Effector memory CD4-positive, alpha-beta T cell (primary cell): ENCODE measurements at places on chromosomes 12 and 14.

DNA sequence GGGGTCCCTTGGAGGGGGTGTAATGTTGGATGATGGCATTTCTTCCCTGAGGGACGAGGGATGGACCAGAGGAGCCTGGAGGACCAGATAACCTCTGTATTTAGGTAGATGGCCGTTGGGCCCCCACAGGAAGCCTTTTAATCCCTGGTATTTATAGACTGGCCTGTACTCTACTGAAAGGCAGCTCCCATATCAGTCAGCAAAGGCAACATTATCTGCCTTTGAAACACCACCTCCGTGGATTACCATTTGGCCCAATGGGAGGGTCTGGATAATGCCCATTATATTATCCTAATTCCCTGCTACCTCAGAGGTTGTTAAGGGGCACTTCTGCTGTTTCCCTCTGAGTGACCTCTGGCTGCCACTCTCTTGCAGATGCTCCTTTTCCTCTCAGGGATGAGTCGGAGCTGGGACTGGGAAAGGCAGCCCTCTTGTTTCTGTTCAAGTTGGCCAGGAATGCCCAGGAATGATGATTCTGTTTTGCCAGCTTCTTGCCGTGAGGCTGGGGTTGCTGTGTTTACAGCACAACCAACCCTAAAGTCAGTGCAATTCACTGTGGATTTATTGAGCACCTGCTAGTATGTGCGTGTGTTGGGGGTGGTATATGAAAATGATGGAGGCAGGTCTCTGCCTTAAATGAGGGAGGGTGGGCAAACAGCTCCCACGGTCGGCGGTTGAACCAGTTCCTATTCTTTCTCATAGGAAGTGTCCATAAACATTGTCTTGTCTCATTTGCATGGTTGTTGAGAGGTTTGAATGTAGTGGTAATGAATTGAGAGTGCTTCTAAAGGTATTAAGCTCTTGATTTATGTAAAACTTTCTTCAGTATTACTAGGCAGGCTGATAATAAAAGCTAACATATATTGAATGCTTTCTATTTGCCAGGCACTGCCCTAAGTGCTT is 18.1 kb downstream of the SUSD6 start:
- DNase-seq = no peak

DNA sequence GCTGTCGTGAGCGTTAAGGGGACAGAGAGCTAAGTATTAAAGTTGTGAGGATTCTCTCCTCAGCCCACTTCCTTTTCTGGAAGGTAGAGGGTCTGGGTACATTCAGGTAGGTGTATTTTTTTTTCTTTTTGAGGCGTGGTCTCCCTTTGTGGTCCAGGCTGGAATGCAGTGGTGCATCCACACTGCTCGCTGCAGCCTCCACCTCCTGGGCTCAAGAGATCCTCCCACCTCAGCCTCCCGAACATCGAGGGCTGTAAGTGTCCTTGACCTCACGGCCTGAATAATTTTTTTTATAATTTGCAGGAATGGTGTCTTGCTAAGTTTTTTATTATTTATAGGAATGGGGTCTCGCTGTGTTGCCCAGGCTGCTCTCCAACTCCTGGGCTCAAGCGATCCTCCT is 1.4 kb downstream of the PUS1 start:
- no peak for DNase-seq

DNA sequence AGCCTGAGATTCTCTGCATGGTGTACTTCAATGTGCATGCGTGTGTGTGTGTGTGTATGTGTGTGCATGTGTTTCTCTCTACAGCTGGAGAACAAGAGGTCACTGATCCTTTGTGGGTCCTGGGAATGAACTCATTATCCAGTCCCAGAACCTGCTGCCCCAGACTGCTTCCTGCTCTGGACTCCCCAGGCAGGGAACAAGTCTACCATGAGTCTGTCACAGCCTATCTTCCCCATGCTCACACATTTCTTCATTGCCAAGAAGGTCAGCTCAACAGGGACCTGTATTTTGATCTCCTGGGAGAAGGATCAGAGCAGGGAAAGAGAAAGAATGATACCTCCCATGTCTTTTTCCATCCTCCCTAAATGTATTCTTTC is 2.9 kb upstream of the AGAP2 start:
- no peak for DNase-seq

GRCh38 chr12:104352106-104352713 is 48.7 kb downstream of the EID3 start:
- no peak for DNase-seq

GRCh38 chr14:46769292-46769691 is 117.7 kb upstream of the RPL10L start:
- no peak for DNase-seq

- no peak for DNase-seq
These were observed 267.6 kb downstream of the GRIN2B start for GRCh38 chr12:13713556-13714410.

GRCh38 chr12:50110762-50111351 is 1.2 kb upstream of the COX14 start:
- no peak for DNase-seq

DNA sequence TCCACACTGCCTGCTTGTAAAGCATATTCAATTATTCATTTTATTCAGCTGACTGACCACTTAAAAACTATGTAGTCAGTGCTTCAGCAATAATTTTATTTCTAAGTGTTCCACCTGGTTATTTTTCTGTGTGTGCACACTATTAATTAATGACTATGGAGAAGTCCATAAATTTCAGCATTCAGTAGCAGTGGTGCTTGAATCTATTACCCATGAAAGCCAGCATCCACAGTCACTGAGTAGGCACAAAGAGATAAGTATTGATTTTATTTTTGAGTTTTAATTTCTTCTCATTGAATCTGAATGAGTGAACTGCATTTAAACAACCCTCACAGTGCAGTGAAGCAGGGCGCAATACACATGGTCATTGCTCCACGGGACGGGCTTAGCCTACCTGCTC is 643.1 kb downstream of the GALC start:
- no peak for DNase-seq

DNA sequence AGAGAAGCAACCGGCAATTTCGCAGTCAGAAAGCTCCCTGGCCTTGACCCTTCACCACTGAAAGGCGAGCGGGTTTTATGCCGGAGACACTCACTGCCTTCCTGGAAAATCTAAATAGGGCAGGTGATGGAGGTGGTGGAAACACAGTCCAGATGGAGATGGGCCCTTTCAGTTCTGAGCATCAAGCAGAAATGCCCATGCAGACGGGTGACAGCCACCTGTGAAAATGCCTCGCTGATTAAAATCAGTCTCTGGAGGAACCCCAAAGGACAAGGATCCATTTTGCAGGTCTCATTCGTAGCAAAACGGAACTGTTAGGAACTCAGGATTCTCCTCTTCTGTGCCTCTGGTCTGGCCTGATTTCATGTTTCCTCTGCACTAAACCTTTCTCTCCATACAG is 74.2 kb downstream of the FZD10 start:
- no peak for DNase-seq

GRCh38 chr12:6394398-6394797 is 10.4 kb downstream of the LTBR start:
- DNase-seq = no peak

DNA sequence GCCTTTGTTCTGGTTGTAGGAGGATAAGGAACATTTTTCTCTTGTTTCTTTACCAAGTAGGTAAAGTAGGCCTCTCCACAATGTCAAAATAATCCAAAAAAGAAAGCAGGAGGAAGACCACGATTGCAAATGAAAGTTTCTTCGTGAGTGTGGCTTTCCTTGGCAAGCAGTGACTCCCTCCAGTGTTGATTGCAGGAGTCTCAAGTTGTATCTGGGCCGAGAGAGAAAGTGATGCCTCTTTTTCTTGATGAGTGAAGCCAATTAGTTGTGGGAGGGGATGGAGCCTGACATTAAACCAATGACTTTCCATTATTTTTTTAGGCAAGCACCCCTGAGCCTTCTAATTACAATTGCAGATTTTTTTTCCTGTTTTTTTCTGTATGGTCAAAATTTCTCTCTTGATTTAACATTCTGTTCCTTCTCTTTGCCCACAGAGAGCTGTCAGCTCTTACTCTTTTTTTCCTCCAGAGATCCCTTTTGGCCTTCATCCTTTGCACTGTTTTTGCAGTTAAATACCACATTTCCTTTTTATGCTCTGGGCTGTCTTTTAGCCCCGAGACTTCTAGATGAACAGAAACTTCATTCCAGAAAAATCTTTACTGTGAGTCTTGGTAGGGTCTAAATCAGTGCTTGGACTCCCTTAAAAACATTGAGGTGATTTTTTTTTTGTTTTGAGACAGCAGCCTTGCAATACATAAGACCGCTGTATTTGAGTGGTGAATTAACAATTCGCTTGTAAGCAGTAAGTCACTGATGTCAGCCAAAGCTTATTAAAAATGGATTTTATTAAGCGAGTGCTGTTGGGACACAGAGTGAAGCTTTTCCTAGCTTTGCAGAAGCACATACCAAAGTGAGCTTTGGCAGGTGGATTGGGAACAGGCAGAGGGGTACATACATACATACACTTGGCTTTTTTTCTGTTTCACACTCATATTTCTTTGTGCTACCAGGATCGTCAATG is 15.8 kb downstream of the FBXW8 start:
- DNase-seq = no peak

- DNase-seq = no peak
These were observed 23.4 kb downstream of the ASPG start for GRCh38 chr14:104108570-104109541.

GRCh38 chr12:61098031-61098580 is 1162.1 kb upstream of the USP15 start:
- no peak for DNase-seq

GRCh38 chr12:101256266-101256665 is 23.6 kb upstream of the UTP20 start:
- DNase-seq = no peak

GRCh38 chr12:128766738-128767501 is 56.8 kb downstream of the SLC15A4 start:
- no peak for DNase-seq

DNA sequence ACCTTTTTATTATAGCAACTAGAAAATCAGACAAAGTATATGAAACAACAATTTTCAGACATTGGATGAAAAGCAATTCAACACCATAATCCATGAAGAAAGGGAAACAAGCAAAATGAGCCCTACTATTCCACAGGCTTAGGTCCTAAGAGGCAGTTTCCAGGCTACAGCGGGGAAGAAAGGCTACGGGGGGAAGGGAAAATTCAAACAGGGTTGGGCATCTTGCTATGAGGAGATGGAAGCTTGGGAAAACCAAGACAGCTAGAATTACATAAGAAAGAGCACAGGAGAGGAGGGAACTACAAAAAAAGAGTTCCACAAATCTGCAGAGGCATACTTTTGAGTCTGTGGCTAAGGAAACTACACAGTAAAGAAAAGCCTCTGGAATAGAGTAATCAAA is 356.0 kb upstream of the CLEC14A start:
- DNase-seq = no peak

DNA sequence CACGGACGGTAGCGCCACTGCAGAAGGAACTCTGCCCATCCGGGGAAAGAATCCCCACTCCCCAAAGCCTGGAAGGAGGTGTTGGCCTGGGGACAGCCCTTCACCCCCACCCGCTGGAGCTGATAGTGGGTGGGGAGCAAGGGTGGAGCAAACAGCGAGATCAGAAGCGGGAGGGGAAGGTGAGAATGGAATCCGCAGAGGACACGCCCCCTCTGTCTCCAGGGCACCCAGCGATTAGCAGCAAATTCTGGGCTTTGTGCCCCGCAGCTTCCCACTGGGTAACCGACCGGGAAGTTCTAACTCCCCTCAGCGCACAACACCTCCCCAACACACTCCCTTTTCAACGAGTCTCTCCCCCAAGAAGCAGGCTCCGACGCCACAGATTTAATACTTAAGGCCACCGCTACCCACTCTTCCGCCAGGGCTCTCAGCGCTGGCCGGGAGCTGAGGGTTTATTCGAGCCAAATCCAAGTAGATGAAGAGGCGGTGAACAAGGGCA is 1.4 kb downstream of the SLC25A29 start:
- DNase-seq = peak; percentile 5

GRCh38 chr12:90106568-90106967 is 397.9 kb upstream of the ATP2B1 start:
- DNase-seq = no peak

- DNase-seq = no peak
These were observed 348.5 kb downstream of the NPAS3 start for GRCh38 chr14:33287189-33287588.

DNA sequence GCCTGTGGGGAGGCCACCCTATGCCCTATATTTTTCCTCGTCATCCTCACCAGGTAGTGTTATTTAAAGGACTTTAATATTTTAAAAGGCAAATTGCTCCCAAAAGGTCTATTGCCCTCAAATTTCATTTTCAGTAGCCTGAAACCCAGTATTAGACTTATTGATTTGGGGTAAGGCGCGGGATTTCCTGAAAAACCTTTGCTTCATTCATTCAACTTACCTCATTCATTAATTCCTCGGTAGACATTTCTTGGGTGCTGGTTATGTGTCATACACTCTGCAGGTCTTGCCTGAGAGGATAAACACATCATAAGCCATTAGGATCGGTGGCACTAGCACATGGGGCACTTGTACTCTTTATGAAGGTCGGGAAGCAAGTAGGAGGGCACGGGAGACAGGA is 99.2 kb downstream of the ARF6 start:
- no peak for DNase-seq

GRCh38 chr14:31926652-31927347 is 150.3 kb upstream of the ARHGAP5 start:
- no peak for DNase-seq

GRCh38 chr12:59317598-59317997 is 278.2 kb upstream of the SLC16A7 start:
- no peak for DNase-seq

DNA sequence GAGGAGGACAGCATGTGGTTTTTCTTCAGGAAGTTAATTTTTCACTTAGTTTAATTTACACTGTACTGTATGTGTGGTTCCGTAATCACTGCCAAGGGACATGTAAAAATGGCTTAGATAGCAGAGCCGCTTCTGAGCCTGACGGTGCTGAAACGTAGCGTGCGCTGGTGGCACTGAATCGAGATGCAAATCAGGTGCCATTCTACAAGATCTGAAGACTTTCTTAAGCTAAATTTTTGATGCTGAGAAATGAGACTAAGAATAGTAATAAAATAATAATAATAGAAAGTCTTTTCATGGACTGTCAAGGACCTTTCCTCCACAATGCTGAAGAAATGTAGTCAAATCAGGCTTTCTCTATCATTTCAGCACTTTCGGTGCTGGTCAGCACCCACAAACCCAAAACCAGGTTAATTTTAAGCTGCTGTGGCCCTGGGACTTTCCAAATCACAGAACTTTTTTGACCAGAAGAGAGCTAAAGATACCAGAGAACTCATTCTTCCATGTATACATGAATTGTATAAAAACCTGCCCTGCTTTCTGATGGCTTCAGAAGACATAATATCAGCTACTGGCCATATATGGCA is 183.3 kb upstream of the LMO3 start:
- DNase-seq = no peak

- no peak for DNase-seq
These were observed 16.2 kb downstream of the CDK17 start for GRCh38 chr12:96383991-96384390.
